Astrocyte of the spinal cord (primary cell): ENCODE measurements at places on chromosomes 1 and 21.
A peak's percentile ranks its signal among the peaks of the same experiment; 100 is the strongest.

DNA sequence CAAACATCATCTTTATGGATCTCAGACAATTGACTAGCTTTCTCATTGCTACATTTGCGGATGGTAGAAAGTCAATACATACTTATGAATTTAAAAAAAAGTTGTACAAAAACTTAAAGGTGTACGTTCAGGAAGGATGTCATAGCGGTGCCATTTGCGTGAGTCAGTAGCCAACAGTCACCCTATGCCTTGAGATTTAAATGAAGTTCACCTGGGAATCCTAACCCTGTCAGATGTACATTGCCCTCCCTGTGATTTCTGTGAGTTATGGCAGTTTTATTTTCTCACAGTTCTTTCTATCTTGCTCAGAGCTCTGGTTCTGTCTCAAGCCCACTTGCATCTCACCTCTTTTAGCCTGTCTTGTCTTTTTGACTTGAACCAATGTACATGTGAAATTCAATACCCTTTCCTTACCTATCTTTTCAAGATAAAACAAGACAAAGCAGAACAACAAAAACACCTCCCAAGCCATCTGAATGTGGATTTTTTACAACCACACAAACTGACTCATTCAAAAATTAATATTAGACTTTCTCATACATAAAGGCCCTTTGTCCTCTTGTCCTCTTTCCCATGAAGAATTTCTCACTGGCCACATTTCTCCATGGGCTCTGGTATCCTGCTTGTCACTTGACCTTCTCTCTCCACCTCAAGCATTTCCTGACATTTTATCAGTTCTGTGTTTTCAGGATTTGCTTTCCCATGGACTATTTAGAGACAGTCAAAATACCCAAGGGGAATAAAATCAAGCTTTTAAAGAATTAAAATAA, 25.3 kb upstream of the ZNF697 start:
- DNase-seq, result peak; percentile 9

- peak; percentile 32 for DNase-seq
Observed at GRCh38 chr1:44676484-44677200, 2.1 kb downstream of the ARMH1 start.

- DNase-seq, result no peak
Observed at GRCh38 chr1:116972674-116973030, 28.9 kb upstream of the CD101 start.

DNA sequence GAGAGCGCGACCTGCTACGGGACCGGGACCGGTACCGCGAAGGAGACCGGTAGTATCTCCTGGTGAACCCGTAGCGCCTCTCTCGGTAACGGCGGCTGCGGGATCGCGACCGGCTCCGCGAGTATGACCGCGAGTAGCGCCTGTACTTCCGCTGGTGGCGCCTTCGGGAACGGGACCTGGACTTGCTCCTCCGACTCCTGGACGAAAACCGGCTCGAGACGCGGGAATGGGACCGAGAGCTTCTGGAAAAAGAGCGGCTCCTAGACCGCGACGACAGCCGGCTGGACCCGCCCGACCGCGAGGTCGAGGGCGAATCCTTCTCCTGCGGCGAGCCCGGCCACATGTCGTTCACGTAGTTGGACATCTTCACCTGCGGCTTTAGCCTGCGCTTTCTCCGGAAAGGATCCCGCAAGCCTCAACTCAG, 642 bp downstream of the RSRP1 start:
- no peak for DNase-seq

GRCh38 chr1:204744107-204744779, 58.7 kb upstream of the LRRN2 start:
- no peak for DNase-seq

GRCh38 chr1:186091222-186091720, 283.8 kb downstream of the TPR start:
- DNase-seq, result no peak

DNA sequence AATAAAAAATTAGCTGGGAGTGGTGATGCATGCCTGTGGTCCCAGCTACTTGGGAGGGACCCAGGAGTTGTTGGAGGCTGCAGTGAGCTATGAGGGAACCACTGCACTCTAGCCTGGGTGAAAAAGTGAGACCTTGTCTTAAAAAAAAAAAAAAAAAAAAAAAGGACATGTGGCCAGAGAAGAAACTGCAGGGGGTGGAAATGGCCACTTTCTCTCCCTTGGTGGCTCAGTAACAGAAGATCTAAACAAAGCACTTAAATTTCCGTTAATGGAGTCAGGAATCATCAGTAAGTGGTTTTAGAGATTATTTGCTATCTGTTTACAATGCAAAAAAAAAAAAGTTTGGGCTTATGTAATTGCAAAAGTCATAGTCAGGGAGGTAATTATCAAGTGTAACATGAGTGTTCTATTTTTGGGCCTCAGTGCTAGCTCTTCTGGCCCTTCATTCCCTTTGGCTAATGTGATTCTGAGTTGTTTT, 19.3 kb upstream of the OPRD1 start:
- DNase-seq, result no peak

- DNase-seq, result no peak
Observed at GRCh38 chr1:57302812-57303596, 120.9 kb downstream of the DAB1 start.

GRCh38 chr1:192516776-192517297, 58.7 kb upstream of the RGS1 start:
- DNase-seq, result no peak

DNA sequence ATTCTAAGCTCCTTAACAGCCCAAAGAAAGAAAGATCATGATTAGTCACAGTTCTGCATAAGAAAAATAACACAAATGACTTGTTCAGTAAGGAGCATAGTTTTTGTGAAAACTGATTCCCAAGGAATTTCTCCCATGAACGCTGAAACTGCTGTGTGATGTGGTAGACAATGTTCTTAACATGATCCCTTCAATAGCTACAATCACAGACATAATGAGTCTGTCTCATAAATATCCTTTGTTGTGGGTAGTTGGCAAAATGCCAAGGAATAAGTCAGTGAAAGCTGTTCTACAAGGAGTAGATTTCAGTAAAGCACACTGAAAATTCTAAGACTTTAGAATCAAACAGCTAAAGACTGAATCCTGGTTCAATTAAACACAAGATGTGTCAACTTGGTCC, 404.8 kb downstream of the HLX start:
- peak; percentile 90 for DNase-seq

DNA sequence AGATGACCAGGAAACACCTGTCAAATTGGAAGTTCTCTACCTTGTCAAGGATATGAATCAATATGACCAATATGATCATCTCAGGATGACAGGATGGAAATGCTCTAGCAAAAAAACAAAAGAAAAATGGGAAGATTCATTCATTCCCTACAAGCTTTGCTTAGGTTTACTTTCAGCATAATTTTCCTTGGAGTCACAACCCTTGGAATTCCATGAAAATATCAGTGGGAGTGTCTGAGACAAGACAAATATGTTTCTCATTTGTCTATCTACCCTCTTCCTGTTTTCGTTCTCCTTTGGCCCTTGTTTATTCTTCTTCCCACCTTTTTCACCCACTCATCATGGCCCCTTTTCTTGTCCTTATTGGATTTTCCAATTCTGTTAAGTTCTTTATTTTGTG, 50.6 kb downstream of the COLGALT2 start:
- DNase-seq, result no peak

GRCh38 chr21:45957551-45957950, 24.0 kb upstream of the COL6A1 start:
- DNase-seq, result no peak

- DNase-seq, result peak; percentile 1
Observed at GRCh38 chr1:177432897-177433296, 262.1 kb downstream of the BRINP2 start.

DNA sequence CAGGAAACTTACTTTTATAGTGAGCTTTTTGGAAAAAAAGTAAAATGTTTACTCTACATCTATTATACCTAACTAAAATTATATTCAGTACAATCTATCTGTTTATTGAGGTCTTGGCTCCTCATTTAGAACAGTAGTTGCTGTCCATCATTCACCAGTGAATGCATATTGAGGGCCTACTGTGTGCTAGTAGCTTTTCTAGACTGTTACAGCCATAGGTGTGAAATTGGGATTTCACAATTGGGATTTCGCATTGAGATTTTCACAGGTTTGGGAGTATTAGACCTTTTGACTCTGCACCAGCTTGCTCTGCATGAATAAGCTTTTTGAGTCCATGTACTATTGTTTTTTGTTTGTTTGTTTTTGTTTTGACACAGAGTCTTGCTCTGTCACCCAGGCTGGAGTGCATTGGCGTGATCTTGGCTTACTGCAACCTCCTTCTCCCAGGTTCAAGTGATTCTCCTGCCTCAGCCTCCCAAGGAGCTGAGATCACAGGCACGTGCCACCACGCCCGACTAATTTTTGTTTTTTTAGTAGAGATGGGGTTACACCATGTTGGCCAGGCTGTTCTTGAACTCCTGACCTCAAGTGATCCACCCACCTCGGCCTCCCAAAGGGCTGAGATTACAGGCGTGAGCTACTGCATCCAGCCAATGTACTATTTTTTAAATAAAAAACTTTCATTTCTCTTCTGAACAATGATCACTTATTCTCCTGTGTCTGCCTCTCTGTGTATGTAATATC, 47.2 kb upstream of the ERRFI1 start:
- no peak for DNase-seq

DNA sequence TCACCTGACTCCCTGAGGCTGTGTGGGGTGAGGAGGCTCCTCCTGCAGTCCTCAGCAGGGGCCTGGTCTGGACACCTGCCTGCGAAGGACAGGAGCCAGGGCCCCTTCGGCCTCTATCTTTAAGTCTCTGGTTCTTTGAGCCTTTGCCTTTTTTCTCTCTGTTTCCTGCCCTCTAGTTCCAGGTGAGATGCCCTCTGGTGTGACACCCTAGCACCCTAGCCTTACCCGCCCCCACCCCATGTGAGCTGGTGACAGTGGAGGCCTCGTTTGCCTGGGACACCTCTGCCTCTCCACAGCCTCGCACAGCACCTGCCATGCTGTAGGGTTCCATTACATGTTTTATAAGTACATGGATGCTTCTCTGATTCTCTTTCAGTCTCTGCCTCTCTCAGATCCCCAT, 47.3 kb downstream of the DDX20 start:
- no peak for DNase-seq

DNA sequence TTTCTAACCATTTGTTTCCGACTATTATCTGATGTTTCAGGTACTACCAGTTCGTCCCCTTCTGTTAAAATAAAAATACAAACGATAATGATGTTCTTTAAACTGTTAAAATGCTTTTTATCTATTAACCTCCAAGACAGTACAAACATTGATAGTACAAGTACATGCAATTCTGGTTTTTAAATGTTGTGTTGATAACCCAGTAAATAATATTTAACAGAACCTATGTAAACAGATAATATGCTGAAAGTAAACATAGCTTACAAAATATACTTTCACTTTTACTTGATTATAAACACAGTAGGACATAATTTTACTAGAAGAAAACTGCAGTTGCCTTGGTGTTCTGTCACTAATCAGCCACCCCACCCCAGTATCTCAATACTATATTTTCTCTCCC, 76.9 kb downstream of the COQ8A start:
- DNase-seq, result no peak
